Effector CD4-positive, alpha-beta T cell (primary cell): ENCODE measurements at places on chromosomes 13 and 19.
A peak's percentile ranks its signal among the peaks of the same experiment; 100 is the strongest.

DNA sequence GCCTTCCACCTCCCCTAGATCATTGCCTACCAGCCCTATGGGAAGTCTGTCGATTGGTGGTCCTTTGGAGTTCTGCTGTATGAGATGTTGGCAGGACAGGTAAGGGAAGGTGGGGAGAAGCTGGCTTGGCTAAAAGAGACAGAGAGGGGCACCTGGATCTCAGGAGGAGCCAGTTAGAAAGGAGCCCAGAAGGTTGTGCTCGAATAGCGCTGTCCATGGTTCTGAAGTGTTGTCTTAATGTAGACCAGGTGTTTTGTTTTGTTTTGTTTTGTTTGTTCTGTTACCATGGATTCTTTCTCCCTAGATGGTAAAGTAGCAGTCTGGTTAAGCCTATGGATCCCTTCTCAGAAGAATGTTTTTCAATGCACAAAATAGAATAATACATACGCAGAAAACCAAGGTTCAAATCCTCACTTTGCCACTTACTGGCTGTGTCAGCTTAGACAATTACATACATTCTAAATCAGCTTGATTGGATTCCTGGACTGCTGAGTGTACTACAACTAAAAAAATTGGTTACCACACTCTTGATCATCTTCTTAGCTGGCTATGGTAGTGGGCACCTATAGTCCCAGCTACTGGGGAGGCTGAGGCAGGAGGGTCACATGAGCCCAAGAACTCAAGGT lies 5.9 kb upstream of the CACNG7 start:
- DNase-seq = peak; percentile 41

DNA sequence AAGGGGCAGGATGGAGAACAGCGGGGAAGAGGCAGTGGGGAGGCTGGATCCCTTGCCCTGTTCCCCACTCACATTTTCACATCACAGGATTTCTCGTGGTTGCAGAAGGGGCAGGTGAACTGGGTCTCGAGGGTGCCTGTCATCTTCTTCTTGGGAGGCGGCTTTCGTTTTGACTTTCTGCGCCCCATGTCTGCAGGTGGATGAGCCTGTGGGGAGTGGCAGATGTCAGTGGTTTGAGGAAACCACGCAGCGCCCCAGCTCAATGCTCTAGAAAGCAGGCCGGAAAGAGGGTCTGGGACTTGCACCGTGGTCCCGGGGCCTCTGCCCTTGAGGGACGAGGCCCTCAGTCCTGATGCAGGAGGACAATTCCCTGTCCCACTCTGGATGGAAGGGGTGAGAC lies 4.9 kb downstream of the ELOF1 start:
- DNase-seq = no peak

DNA sequence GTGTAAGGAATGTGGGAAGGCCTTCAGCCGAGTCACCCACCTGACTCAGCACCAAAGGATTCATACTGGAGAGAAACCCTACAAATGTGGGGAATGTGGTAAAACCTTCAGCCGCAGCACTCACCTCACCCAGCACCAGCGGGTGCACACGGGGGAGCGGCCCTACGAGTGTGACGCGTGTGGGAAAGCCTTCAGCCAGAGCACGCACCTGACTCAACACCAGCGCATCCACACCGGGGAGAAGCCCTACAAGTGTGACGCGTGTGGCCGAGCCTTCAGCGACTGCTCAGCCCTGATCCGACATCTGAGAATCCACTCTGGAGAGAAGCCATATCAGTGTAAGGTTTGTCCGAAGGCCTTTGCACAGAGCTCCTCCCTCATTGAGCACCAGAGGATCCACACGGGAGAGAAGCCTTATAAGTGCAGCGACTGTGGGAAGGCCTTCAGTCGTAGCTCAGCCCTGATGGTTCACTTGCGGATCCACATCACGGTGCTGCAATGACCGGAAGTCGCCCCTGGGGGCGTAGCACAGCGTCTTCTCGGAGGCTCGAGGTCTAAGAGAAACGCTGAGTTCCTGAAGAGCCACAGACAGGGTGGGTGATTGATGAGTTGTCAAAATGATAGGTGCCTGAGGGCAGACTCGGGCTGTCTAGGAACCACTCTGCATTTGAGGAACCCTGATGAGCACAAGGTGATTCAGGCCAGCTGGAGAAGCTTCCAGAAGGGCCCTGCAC lies 12.2 kb downstream of the ZSCAN22 start:
- no peak for DNase-seq

DNA sequence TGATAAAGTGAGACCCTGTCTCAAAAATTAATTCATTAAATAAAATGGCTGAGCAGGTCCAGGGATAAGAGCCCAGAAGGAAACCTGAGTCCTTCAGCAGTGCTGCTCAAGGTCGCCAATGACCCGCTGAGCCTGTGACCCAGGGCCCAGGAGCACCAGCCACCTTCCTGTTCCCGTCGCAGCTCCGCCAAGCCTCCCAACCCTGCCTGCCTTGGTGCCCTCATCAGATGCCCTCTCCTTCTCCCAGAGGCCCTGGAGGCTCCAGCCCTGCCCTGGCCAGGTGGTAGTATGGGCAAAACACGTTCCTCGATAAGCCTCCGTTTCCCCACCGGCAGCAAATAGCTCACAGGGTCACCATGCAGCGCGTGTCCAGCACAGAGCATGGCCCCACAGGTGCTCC lies 2.6 kb downstream of the REXO1 start:
- DNase-seq = no peak

DNA sequence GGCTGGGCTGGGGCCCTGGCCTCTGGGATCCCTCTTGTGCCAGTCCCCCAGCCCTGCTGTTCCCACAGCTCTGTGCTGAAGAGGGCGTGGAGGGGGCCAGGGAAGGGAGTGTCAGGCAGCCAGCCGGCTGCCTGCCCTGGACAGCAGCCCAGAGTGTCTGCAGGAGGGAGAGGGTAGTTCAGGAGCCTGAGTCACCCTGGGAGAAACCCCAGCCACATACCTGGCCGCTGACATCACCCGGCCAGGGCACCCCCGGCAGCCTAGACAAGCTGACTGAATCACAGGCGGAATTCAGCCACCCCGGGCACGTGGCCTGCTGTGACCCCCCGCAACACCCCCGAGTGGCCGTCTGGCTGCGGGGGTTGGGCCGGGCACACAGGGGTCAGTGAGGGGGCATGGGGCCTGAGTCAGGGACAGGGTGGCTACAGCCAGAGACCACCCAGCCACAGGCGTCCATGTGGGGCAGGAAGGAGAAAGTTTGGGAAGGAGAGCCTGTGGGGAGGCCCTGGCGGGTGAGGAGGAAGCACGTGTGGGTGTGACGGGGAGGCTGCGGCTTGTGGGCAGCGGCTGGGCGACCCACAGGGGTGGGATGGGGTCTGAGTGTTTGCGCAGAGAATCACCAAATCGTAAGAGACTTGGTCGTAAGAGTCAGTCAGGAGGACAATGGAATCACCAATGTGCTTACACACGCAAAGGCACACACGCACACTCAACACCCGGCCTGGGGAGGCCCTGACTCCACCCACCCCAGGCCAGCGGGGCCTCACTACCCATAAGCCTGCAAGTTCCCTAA lies 11.9 kb upstream of the FOSB start:
- DNase-seq = peak; percentile 63
